NCI-H69 (cell line): ENCODE measurements at places on chromosomes 7 and 10.
A peak's percentile ranks its signal among the peaks of the same experiment; 100 is the strongest.

DNA sequence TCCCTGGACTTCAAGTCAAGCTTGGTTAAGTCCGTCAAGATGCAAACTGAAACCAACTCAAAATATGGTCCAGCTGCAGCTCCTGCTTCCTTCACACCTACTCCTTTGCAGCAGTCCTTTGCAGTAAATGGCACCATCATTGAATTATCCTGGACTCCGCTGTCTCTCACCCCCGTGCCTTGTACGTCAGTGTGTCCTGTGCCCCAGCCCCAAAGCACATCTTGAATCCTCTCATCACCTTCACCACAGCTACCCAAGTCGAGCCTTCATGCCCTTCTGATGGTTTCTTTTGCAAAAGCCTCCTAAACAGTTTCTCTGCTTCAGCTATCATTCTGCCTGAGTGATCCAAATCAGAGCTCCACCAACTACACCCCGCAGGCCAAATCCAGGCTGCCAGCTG is 88.4 kb upstream of the LEP start:
- no peak for DNase-seq

- no peak for DNase-seq
Measured at GRCh38 chr7:22420008-22420407, 63.1 kb upstream of the RAPGEF5 start.

GRCh38 chr10:30863516-30864210 is 168.0 kb downstream of the ZNF438 start:
- no peak for DNase-seq

DNA sequence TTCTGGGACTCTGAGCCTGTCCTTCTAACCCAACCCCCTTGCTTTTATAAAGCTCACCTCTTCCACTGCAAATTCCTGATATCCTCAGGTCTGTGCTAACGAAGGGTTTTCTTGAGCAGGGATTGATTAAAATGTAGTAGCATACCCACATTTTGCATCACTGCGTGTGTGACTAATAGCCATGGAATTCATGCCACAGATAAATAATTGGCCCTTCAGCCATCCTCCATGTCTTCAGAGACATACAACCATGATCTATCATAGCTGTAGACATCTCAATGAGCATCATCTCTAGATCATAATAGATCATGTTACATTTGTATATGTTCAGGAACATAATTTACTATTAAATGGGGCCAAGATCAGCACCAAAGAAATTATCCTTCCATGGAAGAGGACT is 990.3 kb downstream of the KCNMA1 start:
- DNase-seq = no peak

DNA sequence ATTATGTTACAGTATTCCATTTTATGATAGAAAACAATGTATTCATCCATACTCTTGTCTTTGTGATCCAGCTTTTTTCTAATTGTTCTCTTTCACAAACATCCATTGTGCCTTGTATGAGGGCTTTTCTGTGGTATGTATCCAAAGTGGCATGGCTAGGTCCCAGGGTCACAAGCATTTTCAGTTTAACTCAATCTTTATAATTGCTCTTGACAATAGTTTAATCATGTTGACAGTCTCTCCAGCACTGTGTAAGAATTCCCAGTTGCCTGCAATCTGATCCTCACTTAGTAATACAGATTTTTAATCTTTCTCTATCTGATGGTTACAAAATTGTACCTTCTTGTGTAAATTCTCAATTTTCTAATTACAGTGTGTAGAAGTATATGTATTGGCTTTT is 533.4 kb downstream of the NEBL start:
- DNase-seq = peak; percentile 31

DNA sequence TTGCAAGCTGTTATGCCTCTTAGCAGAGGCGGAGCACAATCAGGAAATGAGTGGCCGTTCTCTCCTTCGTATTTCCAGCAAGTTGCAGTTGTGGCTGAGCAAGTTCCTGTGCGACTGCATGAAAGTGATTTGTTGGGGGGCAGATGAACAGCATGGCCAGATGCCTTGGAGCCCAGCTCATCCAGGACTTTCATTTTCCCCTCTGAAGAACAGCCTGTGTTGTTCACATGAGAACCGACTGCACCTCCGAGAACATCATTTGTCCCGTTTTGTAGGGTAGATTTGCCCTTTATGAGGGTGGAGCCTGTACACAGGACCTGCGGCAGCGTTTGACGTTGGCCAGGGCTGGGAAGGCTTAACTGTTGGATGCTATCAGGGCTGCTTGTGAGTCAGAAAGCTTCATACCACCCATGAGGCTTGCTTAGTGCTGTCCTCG is 4.4 kb downstream of the BAG3 start:
- DNase-seq = no peak

DNA sequence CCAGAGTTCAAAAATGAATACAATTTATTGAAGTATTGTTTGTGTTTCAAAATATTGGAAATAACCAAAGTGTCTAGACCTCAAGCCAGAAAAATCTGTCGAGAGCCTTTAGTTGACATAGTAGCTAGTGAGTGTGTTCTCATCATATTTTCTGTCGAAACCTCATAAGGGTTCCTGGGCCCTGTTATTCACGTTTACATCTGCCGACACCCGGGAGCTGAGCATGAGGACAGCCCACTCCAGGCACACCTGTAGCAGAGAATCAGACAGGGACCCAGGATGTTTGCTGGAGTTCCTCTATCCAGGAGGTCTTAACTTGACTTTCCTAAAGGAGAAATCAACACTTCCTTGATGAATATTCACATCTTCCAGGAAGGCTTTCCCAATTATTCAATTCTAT is 72.1 kb upstream of the FGL2 start:
- no peak for DNase-seq

DNA sequence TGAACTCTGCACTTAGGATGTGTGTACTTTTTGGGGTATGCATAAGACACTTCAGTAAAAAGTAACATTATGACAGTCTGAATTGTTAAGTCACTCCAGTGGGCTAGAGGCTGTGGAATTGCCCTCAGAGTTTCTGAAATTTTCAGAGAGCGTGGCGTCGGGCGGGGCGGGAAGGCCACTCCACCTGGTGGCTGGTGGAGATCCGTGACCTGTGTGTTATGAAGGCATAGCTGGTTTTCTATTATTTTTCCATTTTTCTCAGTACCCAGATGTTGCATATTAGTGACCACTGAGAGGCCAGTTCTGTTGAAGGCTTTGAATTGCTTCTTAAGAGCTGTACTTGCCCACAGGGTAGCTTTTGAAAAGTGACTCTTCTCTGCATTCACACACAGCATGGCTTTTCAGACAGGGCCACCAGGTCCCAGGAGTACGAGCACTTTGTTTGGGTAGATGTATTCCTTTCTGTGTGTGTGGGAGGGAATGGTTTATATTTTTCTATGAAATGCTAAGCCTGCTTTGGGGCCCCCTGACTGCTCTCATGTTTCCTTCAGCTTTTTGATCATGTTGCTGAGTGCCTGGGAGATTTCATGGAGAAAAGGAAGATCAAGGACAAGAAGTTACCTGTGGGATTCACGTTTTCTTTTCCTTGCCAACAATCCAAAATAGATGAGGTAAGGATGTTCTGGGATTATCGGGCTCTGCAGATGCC is 52.3 kb downstream of the TACR2 start:
- no peak for DNase-seq

DNA sequence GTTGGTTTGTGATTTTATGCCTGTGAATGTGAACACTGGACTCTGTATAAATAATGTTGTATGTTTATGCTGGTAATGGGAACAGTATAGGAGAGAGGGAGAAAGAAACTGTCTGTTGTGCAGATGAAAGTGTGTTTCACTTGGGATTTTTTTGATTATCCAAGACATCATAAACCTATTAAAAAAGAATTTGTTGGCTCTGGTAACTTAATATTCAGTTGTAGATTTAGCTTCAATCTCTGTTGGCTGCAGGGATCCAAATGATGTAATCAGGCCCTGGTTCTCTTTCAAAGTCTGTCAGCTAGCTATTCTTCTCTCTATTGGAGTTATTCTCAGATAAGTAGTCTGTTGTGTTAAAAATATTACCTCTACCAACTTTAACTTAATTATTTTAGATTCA is 168.8 kb upstream of the RHOBTB1 start:
- no peak for DNase-seq

DNA sequence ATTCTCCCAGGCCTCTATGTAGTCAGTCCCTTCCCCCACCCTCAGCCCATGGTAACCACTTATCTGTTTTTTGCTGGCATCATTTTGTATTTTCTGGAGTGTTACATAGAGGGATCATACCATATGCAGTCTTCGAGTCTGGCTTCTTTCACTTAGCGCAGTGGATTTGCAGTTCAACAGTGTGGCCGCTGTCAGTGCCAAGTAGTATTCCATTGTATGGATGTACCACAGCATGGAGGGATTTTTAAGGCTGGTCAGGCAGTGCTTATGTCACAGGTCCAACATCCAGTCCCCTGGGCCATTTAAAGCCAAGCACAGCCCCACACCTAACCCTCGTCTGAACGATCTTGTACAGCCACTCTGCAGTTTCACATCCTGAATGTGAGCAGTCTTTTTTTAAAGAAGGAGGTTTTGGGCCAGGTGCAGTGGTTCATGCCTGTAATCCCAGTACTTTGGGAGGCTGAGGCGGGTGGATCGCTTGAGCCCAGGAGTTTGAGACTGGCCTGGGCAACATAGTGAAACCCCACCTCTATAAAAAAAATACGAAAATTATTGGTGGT is 121.8 kb downstream of the CUX1 start:
- no peak for DNase-seq

- no peak for DNase-seq
Measured at GRCh38 chr7:51082096-51082840, 234.3 kb downstream of the COBL start.

DNA sequence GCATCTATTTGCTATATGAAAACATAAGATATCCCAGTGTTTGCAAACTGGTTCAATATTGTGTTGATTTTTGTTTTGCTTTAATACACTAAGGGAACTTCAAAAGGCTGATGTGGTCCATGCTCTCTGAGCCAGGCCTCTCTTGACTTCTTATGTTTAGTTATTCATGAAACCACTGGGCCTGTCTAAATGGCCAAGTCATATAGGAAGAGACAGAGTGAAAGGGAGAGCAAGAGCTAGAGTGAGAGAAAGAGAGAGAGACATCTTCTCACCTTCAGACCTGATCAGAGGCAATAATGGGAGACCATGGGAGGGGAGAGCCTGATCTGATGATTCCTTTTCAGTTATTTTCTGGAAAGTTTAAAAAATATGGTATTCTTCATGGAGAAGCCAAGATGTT is 6.1 kb upstream of the FAS start:
- DNase-seq = no peak

- no peak for DNase-seq
Measured at GRCh38 chr7:69622960-69623359, 24.7 kb downstream of the AUTS2 start.

DNA sequence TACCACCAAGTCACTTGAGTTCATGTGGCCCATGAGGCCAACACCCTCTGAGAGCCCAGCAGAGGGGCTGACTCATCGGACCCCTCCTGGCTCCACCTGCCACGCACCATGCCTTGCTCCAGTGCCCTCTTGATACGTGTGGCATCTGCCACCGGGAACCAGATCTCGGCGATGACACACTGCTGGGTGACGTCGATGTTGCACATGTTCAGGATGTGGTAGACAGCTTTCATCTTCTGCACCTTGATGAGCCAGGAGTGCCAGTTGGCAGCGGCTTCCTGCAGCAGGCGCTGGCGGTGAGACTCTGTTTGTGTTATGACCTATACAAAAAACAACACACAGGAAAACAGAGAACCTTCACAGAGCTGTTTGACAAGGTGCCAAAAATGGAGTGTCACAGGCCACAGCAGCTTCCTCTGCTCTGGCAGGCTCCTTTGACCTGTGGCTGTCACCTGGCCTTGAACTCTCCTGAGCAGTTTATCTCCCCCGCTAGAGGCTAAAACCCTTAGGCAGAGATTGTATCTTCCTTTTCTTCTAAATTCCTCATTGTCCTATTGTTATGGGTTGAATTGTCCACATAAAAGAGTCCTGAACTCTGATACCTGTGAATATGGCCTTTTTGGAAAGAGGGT is 45.2 kb upstream of the TMEM213 start:
- peak; percentile 66 for DNase-seq

DNA sequence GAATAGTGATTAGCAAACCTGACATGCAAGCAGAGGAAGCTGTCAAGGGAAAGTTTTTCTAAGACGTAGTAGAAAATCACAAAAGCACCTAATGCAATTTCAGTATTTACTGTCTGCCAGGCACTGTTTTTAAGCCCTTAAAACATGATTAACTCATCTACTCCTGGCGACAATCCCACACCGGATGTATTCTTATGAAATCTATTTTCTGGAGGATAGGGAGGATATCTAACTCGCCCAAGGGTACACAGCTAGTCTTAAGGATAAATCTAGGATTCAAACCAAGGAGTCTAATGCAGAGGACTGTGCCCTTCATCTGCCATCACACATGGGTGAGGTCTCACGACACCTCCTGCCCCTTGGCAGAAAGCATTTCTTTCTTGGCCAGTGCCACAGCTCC is 47.8 kb upstream of the FIGNL1 start:
- DNase-seq = no peak

DNA sequence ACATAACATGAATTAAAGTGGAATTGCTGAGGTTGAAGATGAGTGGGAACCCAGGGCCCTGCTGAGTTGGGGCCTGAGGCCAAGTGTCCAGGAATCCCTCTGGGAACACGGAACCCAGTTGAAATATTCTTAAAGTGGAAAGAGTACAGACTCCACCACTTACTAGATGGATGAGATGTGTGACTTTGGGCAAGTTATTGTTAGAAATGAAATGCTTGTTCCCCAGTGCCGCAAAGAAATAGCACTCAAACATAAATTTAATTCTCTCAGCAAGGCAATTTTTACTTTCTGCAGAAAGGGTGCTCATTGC is 54.5 kb downstream of the CCNY start:
- DNase-seq = no peak

DNA sequence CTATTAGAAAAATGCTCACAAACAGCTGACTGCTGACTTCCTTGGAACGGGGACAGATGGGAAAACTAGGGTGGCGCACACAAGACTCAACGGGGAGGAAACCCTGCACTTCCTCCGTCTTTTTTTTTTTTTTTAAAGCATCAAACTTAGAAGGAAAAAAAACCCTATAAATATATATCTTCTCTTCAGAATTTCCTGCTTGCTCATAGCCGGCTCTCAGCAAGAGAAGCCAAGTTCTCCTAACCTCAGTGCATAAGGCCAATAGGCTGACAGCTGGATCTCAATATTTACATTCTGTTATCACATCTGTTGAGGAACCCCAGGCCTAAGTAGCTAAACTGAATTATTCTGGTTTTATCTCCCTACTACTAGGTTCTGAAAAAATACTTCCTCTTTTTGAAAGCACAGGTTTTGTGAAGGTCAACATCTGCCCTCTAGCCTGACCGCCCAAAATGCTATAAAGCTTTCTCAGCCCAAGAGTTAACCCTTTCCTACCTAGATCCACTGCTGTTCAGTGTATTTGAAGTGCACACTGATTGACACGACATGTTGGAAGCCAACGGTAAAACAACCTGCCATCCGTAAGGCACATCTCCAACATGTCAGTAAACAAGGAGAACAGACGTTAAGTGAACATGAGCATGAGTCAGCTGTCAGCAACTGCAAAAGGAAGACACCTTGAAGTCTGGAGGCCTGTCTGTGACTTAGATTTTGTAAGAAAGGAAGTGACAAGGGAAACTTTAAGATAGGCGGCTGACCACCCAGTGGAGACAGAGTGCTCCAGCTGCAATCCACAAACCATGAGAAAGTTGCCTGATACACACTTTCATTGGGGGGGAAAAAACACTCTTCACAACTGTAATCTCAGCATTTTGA is 83.8 kb downstream of the EBLN1 start:
- DNase-seq = no peak
